Spleen (tissue), 13 donors: ENCODE measurements at places on chromosomes 3 and 15. TPM values are rescaled to one million over a fixed set of nuclear protein-coding genes. Genes with fewer than 3 reads are reported as not detected.
A peak's percentile ranks its signal among the peaks of the same experiment; 100 is the strongest.

DNA sequence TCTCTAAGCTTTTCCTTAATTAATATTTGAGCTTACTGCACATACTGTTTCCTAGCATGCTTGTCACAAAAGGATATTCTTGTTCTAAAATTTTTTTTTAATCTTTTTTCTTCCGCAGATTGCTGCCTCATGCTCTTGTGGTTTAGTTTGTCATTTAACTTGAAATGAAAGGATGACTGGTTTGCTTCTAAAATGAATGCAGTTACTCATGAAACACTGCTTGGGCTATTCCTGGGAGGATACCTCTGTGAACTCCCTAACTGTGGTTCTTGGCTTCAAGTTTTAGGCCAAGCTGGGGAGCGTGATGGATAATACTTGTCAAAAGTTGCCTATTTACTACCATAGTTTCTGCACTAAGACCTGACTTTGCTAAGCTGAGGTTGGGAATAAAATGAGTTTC is 64.0 kb downstream of the USP13 start:
- no peak for DNase-seq
- no peak overlapping the region for H3K27ac ChIP-seq
- no peaks in the 10 kb centered on the region for H3K4me1 ChIP-seq
- no peaks in the 10 kb centered on the region for H3K36me3 ChIP-seq

The GAP43 gene
- total RNA-seq = not detected

- no peak for DNase-seq
- H3K36me3 ChIP-seq = no peaks in the 10 kb centered on the region
- H3K27me3 ChIP-seq = no peaks in the 10 kb centered on the region
- H3K4me3 ChIP-seq = no peak overlapping the region
- no peak overlapping the region for H3K27ac ChIP-seq
These were observed 167.3 kb upstream of the THBS1 start for GRCh38 chr15:39413558-39413957.

The CLSTN2 gene
- total RNA-seq = 0.06 TPM

DNA sequence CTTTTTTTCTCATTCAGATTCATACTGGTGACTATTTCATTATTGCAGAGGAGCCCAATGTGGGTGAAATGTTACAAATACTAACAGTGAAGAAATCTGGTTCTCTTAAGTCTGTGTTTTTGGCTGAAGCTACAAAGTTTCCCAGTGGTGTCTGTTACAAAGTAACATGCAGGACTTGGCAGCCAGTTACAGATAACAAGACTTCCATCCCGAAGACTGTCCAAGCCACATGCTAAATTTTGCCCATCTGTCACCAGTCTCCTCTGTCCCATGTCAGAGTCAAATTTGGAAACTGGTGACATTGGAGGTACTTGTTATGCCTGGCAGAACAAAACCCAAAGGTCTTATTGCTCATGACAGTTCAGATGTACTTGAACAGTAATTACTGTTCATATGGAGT is 269.2 kb upstream of the GOLIM4 start:
- no peak overlapping the region for H3K27ac ChIP-seq
- no peaks in the 10 kb centered on the region for H3K4me1 ChIP-seq
- no peaks in the 10 kb centered on the region for H3K36me3 ChIP-seq
- no peaks in the 10 kb centered on the region for H3K27me3 ChIP-seq
- H3K4me3 ChIP-seq = no peak overlapping the region

The OR5K2 gene
- not detected for total RNA-seq

- no peaks in the 10 kb centered on the region for H3K4me1 ChIP-seq
- no peak overlapping the region for H3K27ac ChIP-seq
- H3K27me3 ChIP-seq = no peaks in the 10 kb centered on the region
- no peaks in the 10 kb centered on the region for H3K36me3 ChIP-seq
- no peak overlapping the region for H3K4me3 ChIP-seq
These were observed 70.1 kb upstream of the CCK start for GRCh38 chr3:42336103-42336502.

DNA sequence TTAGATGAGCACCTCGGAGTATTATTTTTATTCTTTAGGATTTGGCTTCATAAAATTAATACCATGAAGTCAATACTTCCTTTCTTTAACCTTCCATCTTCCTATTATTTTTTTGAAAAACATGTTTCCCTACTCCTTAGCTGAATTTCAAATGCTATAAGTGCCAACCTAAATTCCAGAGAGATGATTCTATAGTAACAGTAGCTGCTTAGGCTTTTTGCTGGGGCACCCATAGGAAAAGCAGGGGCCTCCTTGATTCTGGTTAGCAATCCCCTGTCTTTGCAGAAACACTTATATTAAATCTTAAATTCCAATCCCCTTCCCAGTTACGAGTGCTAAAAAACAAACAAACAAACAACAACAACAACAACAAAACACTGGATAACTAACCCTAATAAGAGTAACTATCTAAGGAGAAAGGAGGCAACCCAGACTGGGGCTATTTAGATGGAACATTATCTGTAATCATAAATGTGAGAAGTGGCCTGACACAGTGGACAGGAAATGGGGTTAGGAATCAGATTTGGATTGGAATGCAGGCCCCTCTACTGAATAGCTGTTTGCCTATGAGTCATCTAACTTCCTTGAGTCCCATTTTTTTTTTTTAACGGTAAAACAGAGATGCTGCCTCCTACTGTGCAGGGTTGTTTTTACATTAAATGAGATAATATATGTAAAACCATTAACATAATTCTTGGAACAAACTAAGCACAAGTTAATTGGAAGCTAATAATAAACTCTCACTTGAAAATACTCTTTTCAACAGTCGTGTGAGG is 148.1 kb downstream of the WDR72 start:
- no peaks in the 10 kb centered on the region for H3K4me1 ChIP-seq
- DNase-seq = no peak
- H3K4me3 ChIP-seq = no peak overlapping the region

The XCR1 gene
- total RNA-seq = 0.42 TPM

DNA sequence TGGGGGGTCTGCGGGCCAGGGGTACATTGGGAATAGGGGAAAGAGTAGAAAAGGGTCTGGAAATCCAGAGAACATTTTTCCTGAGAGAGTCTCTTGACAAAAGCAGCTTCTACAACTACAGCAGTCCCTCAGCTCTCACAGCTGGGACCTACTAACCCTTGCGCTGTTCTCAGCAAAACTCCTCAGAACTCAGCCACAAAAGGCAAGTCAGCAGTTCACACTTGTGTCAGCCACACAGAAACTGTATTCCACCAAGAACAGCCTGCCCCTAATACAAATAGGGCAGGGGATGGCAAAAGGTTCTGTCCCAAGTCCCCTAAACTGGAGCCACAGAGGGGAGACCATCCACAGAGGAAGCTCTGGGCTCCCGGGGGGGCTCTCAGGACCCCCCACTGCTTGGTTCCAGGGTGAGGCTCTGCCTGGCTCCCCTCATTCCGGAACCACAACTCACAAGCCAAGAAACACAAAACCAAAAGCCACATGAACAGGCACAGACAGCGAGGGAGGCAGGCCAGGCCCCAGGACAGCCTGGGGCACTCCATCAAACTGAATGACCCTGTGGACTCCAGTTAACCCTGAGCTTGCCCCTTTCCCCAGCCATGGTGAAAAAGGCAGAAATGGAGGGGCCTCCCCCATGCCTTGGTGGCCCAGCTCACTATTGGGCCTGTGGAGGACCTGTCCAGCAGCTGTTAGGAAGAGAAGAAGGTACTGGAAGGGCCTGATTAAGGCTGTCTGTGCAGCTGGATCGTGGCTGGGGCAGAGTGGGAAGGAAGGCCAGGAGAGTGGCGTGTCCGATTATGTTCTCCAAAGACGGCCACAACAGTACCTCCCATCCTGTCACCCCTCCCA is 162.0 kb downstream of the CHSY1 start:
- no peaks in the 10 kb centered on the region for H3K27me3 ChIP-seq
- no peak overlapping the region for H3K4me3 ChIP-seq
- H3K4me1 ChIP-seq = peaks cover 24% of the 10 kb centered on the region
- H3K27ac ChIP-seq = peak overlapping the region; percentile 79
- no peak for DNase-seq

The BCHE gene
- total RNA-seq = 2.7 TPM

GRCh38 chr3:36540888-36541518 is 160.7 kb downstream of the STAC start:
- H3K27ac ChIP-seq = no peak overlapping the region
- no peak for DNase-seq
- no peaks in the 10 kb centered on the region for H3K4me1 ChIP-seq
- H3K27me3 ChIP-seq = no peaks in the 10 kb centered on the region
- H3K4me3 ChIP-seq = no peak overlapping the region
- no peaks in the 10 kb centered on the region for H3K36me3 ChIP-seq

DNA sequence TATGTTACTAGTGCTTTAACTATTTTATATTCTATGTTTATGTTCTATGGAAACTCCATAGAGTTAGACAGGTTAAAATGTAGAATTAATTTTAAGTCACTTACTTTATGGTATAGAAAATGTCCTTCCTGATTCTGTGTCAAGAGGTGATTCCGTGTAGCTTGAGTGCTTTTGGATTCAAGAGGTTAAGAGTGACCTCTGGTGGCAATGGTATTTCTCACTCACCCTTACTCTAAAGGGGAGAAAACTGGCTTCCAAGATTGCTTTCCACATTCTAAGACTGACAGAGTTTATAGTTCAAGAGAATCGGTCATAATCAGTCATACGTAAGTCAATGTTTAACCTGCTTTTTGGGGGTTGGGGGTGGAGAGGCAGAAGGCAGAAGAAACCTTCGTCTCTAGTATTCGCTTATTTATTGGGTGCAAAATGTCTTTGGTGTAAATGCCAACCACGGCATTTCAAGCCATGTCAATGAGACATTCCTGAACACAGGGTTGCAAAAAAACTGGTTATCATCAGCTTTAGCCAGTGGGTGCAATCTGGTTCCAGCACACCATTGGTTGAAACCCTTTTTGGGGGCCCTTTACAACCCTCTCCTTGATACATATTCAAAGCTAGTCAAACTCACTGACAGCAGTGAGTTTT is 92.0 kb upstream of the VGLL3 start:
- no peaks in the 10 kb centered on the region for H3K27me3 ChIP-seq
- H3K4me1 ChIP-seq = no peaks in the 10 kb centered on the region
- no peak overlapping the region for H3K27ac ChIP-seq
- DNase-seq = no peak

DNA sequence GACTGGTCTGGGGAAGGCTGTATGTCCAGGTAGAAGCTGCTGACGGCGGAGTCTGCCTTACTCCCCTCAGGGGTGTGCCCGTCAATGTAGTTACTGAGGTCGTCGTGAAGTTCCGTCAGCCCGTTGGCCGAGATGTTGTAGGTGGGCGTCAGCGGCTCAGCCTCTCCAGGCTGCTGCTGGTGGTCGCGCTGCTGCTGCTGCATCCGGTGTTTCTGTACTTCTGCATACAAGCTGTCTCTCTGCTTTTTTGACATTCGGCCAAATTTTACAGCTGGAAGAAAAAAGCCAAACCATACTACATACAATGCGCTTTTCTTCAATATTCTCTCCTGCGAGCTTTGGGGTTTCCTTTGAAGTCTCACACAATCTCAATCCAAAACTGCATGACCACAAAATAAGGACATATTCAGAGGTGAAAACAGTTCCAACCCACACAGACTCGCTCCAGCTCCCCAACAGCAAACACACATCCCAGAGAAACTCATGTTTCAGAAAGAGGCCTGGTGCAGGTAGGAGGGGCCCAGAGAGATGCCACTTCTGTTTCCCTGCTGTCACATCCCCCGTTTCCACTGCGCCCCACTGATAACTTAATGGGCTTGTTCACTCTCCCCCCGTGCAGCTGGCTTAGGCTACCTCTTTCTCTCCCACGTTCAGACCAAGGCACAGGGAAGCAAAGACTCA is 32.5 kb upstream of the ICE2 start:
- H3K27me3 ChIP-seq = no peaks in the 10 kb centered on the region
- no peak overlapping the region for H3K4me3 ChIP-seq
- H3K27ac ChIP-seq = no peak overlapping the region
- peaks cover 9% of the 10 kb centered on the region for H3K4me1 ChIP-seq

GRCh38 chr15:52822475-52822874 is 32.3 kb upstream of the ONECUT1 start:
- no peak overlapping the region for H3K27ac ChIP-seq
- H3K27me3 ChIP-seq = peaks cover 8% of the 10 kb centered on the region
- H3K4me1 ChIP-seq = no peaks in the 10 kb centered on the region
- no peaks in the 10 kb centered on the region for H3K36me3 ChIP-seq

The MEIS2 gene
- 27.7 TPM for total RNA-seq

The MUSTN1 gene
- total RNA-seq = 2.7 TPM

DNA sequence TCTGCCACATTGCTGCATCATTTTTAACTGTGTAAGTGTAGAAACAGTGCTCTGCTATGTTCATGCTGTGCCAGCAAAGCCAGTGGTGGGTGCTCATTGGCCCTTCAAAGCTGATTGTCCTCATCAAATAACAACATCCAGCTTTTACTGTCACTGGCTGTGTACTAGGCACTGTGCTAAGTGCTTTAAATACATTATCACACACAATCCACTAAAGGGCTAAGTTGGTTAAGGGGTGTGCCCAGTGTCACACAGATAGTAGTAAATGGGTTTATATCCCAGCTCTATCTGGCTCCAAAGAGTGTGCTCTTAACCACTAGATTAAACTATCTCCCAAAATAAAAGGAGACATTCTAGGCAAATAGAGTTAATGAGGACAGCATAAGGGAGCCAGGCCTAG is 7.7 kb downstream of the TUBGCP4 start:
- no peak overlapping the region for H3K27ac ChIP-seq
- peaks cover 73% of the 10 kb centered on the region for H3K36me3 ChIP-seq
- H3K4me1 ChIP-seq = peaks cover 6% of the 10 kb centered on the region
- no peak for DNase-seq
- no peak overlapping the region for H3K4me3 ChIP-seq
- no peaks in the 10 kb centered on the region for H3K27me3 ChIP-seq

The ZNF80 gene
- 1.3 TPM for total RNA-seq

DNA sequence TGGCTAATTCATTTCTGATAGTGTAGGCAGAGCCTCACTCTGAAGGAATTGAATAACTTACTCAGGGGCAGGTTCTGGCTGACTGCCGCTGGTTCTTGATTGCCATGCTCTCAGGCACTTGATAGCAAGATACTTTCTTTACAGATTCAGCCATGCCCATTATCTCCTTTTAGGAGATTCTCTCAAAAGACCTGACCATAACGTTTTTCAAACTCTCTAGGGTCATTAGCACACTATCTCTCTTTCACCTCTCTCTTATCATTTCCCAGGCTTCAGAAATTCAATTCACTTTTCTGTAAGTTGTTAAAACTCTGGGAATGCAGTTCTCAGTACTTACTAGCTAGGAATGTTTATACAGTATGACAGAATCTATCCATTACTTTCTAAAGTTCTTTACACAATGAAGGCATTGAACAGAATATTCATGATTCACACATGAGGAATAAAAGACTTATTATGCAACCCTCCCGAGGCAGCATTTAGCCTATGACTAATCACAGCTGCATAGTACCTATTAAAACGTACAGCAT is 850.3 kb upstream of the CADM2 start:
- H3K36me3 ChIP-seq = no peaks in the 10 kb centered on the region
- no peak overlapping the region for H3K27ac ChIP-seq
- H3K27me3 ChIP-seq = no peaks in the 10 kb centered on the region
- DNase-seq = no peak

- no peaks in the 10 kb centered on the region for H3K36me3 ChIP-seq
- peaks cover 38% of the 10 kb centered on the region for H3K4me1 ChIP-seq
These were observed 1.5 kb upstream of the FSIP1 start for GRCh38 chr15:39784125-39784524.

The SMCO1 gene
- not detected for total RNA-seq

The CCDC32 gene
- total RNA-seq = 38.9 TPM

- H3K36me3 ChIP-seq = peaks cover 54% of the 10 kb centered on the region
- DNase-seq = no peak
- no peak overlapping the region for H3K4me3 ChIP-seq
- H3K4me1 ChIP-seq = peaks cover 12% of the 10 kb centered on the region
These were observed 66.6 kb downstream of the USF3 start for GRCh38 chr3:113629584-113630421.
